ENCODE measurements at places on chromosomes 7 and 10.

GRCh38 chr7:77812290-77812685 is 13.7 kb downstream of the PHTF2 start:
- DNase-seq: no peak

DNA sequence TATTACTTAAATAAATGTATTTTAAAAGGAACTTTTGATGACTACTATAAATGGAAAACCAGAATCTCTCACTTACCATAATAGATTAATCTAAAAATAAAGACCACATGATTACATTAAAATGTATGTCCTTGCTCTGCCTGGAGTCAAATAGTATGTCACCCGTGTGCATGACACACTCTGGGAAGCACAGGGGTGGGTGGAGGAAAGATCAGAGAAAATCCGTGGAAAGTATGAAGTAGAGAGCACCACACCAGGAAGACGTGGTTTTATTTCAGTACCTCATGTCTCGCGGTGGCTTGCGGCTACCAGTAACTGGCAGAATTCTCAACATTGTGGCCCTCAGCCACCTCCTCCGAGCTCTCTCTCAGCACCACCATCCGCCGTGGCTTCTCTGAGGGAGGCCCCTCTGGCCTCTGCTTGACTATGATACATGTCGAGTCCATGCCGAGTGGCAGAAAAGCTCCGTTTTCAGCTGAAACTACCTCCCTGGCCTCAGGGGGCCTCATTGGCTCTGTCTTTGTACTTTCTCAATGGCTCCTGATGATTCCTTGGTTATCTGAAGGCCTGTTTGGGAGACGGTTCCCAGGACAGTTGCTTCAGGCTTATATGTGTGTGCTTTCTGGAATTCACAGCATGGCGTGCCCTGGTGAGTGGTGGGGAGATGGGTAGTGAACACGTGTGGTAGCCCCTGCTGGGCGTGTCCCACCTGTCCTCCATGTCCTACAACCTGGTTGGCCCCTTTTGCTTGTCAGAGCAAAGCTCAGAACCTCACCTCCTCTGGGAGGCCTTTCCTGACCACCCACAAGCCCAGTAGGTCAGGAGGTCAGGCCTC is 49.8 kb downstream of the LHPP start:
- DNase-seq: no peak

DNA sequence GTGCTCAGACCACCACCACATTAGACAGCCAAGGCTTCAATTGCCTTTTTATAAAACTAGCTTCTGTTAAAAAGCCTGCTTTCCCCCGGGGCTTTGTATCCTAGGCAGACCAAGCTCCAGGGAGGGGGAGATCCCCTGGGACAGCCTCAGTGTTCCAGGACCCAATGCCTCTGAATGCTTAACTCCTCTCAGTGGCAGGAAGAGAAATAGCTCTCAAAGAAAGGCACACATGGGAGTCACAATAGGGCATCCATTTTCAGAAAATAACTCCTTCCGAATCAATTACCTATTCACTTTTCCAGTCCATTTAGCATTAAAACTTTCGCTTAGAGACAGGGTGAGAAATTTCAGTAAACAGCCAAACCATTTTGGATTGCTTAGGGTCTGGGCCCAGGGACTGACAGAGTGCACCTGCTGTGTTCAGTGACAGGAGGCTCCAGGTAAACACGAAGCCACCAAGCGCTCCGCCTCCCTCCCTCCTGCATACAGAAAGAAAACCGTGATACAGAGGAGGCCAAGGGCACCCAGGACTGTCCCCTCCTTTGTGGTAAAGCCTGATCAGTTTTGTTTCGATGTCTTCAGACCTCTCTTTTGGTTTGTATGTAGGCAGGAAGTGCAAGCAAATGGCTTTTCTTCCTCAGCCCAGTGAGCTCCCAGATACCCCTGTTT is 599.7 kb downstream of the KCNMA1 start:
- DNase-seq: no peak

- DNase-seq: no peak
Observed at GRCh38 chr7:69276011-69276729, 322.1 kb upstream of the AUTS2 start.

DNA sequence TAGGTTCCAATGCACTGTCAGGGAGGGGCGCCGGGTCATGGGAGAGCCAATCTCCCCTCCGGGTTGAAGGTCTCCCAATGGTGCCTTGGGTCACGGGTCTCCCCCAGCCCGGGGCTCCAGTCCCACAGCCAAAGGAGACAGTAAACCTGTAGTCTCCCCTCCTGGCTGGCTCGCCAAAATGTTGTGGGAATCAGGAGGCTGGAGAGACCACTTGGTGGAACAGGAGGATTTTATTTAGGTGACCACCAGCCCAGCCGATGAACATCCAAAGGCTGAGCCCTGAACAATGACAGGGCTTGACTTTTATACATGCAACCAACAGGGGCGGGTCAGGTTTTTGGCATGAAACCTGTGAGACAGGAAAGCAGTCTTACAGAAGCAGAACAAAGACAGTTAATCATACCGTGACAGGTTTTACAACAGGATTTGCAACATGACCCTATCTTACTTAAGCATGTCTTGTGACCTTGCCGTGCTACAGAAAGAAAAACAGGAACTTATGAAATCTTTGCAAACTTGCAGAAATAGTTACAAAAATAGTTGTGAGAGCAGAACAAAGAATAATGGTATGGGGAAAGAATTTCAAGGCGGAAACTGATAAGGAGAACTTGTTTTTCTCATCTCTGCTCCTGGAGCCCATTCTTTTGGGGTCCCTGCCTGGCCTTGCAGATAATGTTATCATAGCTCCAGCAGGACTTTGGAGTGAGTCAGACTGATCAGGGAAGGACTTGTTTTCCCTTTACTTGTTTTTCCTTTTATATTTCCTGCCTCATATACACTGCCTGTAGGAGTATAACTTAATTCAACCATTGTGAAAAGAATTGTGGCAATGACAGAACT is 7.1 kb downstream of the ERV3-1 start:
- DNase-seq: no peak

DNA sequence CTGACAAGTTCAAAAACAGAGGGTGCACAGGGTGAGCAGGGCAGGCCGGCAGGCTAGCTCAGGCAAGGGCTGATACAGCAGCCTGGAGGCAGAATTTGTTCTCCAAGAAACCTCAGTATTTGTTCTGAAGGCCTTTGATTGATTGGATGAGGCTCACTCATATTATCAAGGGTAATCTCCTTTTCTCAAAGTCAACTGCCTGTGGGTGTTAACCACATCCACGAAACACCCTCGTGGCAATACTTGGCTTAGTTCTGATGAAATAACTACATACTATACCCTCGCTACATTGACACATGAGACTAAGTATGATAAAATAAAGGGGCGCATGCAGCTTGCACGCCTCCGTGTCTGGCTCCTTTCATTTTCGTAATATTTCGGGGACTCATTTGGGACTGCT is 4.4 kb upstream of the PPP2R2D start:
- no peak for DNase-seq

- peak; percentile 58 for DNase-seq
Observed at GRCh38 chr10:102713539-102713813, 721 bp downstream of the ARL3 start.

DNA sequence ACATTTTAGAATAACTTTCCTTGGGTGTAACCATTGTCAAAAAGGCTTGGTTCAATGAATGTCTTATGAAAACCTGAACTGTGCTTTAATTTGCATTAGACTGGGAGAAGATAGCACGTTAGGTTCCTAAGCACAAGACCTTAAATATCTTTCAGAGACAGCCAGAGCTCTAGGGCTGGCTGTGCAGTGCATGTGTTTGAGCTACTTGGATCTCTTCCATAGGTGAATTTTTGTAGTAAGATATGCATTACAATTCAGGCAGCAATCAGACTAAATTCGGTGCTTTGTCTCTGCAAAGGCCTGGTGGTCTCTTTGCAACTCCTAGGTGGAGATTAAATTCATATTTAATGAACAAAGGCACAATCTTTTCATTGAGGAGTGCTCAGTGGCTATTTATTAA is 192.0 kb downstream of the ZNF438 start:
- no peak for DNase-seq
